ENCODE measurements at places on chromosomes 6 and 20. TPM values are rescaled to one million over a fixed set of nuclear protein-coding genes. Genes with fewer than 3 reads are reported as not detected.

The MUCL3 gene
- total RNA-seq = not detected

The C6orf58 gene
- total RNA-seq = not detected

The ADTRP gene
- 2.9 TPM for total RNA-seq

The TRIM27 gene
- total RNA-seq = 85.6 TPM

The COL10A1 gene
- not detected for total RNA-seq

The CDH4 gene
- total RNA-seq = 11.9 TPM

The MRPS10 gene
- total RNA-seq = 35.1 TPM

The ADGRB3 gene
- total RNA-seq = under 0.01 TPM

The CCN5 gene
- not detected for total RNA-seq

The DPPA5 gene
- total RNA-seq = not detected

The BPIFA1 gene
- total RNA-seq = not detected

The ZKSCAN8 gene
- 15.1 TPM for total RNA-seq

The PSMB9 gene
- total RNA-seq = 53.8 TPM

The EYA4 gene
- total RNA-seq = 0.12 TPM

The EBF4 gene
- 4.1 TPM for total RNA-seq

The ENPP5 gene
- total RNA-seq = 0.19 TPM

The DNAH8 gene
- 0.06 TPM for total RNA-seq

The SIGLEC1 gene
- total RNA-seq = not detected

The PPP1R14C gene
- 3.0 TPM for total RNA-seq

The GUCA1A gene
- not detected for total RNA-seq

The PLA2G7 gene
- total RNA-seq = 0.10 TPM

The ALDH8A1 gene
- total RNA-seq = 0.18 TPM

The HLA-DRB5 gene
- not detected for total RNA-seq

The CLIC5 gene
- total RNA-seq = 0.05 TPM

The TFAP2D gene
- not detected for total RNA-seq

The GTSF1L gene
- not detected for total RNA-seq

The FAM209B gene
- total RNA-seq = not detected

The SLC35F1 gene
- total RNA-seq = not detected

The HFE gene
- total RNA-seq = 3.4 TPM

The FAM184A gene
- total RNA-seq = 0.34 TPM

The TMEM217 gene
- total RNA-seq = 13.8 TPM

The SCRT2 gene
- not detected for total RNA-seq

The LGSN gene
- not detected for total RNA-seq

The BPIFB1 gene
- total RNA-seq = not detected

The LPIN3 gene
- total RNA-seq = 4.1 TPM

The OXT gene
- not detected for total RNA-seq

The ZNF335 gene
- 12.5 TPM for total RNA-seq

The NKAPL gene
- 0.99 TPM for total RNA-seq

The GPSM3 gene
- 15.5 TPM for total RNA-seq

The PEDS1 gene
- total RNA-seq = 121 TPM

The RNF182 gene
- total RNA-seq = 7.2 TPM

All from glomerular endothelial cell (primary cell).